ENCODE measurements at places on chromosomes 2 and 18.

- no peak for DNase-seq
Observed at GRCh38 chr18:11425211-11425610, 184.2 kb upstream of the SLC35G4 start.

GRCh38 chr2:7992612-7993602, 688.9 kb upstream of the ID2 start:
- no peak for DNase-seq

GRCh38 chr2:240930631-240931318, 24.6 kb downstream of the CROCC2 start:
- DNase-seq: no peak

DNA sequence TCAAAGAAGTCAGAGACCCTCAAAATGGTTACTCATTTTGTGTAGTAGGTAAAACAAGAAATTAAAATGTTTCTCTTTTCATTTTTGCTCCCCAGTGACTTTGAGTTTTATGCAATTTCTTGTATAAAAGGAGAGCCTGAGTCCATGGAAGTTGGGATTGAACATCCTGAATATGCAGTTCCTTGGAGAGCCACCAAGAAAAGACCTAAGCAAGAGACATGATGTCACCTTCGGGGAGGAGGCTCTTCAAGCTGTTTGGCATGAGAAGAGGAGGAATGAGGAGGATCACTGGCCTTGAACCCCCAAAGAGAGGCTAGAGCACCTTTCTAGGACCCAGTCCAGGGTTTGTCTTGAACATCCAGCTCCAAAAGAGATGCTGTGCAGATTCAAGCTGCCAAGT, 83.5 kb upstream of the STPG4 start:
- DNase-seq: no peak

DNA sequence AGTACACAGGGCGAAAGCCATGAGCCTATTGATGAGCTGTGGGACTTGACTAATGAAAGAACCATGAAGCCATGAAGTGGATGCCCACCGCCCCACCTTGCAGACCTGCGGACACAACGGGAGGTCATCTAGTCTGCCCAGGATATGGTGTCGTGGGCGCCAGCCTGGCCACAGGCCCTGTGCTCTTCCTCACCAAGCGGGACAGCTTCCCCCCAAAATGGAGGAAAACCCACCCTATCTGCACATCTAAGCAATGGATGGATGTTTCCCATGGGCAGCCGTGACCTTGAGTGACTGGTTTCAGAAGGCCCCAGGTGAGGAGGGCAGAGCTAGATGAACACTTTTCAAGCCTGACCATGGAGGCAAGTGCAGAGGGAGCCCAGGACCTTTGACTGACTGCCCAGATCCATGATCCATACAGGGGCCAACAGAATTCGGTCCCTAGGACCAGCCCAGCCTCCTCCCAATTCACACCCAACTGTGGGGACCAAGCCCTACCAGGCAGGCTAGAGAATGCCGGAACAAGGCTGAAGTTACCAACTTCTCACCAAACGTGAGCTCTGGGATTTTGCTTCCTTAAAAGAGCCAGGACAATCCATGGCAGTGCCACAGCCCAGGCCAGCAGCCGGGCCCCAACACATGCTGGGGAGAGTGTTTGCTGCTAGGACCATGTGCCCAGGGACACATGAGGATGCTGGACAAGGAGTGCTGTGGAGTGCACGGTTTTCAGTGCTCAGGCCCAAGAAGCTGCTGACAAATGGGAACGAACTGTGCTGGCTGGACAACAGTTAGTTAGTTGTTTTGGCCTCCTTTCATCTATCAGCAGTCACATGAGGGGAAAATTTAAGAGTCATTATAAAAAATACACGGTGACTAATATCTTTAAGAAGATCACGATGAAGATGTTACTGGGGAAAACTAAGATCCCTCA, 249.4 kb downstream of the HDAC4 start:
- no peak for DNase-seq

DNA sequence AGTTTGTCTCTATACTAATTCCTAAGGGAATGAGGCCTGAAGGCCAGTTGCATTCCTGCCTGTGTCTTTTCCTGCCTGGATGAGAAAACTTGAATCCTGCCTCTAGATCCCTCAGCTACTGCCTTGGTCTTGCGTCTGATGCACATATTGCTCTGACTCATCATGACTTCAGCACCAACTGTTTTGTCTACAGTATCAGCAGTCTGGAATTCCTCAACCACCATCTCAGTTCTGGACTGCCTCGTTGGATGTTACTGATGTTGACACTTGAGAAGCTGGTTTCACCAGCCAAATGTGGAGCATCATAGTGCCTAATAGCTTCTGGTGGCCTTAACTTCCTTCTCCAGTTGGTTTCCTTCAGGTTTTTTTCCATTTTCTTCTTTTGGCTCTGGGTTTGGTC, 211.0 kb downstream of the CTNNA2 start:
- DNase-seq: no peak

- DNase-seq: no peak
Observed at GRCh38 chr2:156322051-156322685, 10.4 kb downstream of the NR4A2 start.

Data from hematopoietic multipotent progenitor cell treated with erythropoietin and hydrocortisone succinate and interleukin-3 and kit ligand, for 17 days (in vitro differentiated cells).